GM04504 (cell line): ENCODE measurements at places on chromosomes 5 and 9.

DNA sequence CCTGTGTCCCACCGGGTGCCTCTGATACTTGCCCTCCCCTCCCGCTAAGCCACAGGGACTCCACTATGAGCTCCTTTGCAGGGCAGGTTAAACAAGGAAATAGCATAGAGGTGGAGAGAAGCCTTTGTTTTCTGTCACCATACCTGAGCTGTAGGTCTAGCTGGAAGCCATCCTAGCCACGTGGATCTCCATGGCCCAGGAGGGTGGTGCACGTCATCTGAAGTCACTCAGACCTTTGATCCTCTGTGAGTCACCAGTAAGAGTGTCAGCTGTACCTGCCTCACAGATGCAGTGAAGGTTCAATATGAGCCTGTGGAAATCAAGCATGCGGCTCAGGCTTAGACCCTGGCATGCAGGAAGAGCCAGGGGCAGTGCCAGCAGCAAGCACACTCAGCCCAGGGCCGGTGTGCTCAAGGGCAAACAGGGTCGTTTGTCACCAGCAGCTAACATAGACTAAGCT lies 55.1 kb downstream of the ASS1 start:
- no peak for DNase-seq

DNA sequence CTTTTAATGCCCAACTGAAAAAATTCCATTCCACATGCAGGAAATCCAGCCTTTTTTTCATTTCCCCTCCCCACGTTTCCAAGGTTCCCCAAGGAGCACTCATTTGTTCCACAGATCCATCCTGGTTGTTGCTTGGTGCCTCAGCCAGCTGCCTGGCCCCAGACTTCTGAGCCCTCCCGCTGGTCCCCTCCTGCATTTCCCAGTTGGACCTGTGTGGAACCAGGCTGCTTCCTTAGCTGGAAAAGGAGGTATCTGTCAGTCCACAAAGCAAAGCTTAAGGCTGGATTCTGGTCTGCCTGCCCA lies 44.8 kb downstream of the ANGPTL2 start:
- DNase-seq: no peak

DNA sequence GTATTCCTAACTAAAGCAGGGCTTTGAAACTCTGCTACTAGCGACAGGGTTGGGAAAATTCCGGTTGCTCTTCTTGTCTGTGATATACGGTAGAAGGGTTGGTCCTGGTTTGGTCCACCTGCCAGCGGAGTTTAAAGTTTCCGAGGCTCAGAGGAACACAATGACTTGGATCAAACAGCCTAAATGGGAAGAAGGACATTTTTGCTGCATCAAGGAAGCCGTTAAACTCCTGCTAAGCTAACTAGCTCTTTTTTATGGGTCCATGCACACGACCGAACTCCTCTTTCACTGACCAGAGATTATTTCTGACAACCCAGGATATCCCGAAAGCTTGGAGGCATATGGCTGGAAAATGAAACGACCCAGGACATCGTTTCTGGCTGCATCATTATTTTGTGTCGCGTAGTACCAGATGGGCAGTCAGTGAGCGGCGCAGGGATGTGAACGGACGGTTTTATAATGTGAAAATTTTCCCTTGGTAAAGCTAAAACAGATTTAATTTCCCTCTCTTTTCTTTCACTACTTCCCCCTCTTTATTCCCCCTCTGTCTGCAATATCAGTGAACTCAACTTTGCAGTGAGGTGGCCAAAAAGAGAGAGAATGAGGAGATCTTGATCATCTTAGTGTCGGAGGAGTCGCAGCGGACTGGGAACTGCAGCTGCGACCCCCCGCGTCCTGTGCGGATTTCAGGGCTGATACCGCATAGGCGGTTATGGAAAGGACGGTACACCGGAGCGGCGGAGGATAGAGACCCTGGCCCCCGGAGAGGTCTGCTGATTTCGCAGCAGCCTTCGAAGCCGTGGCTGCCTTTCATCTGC lies at the start of gene LURAP1L:
TSS of gene LURAP1L (plus strand) at position 160 of the 818 bp plus-strand sequence. CDS start 696 bp downstream, outside the sequence.
- peak; percentile 68 for DNase-seq

- no peak for DNase-seq
Measured at GRCh38 chr5:98750693-98751092, 22.8 kb upstream of the RGMB start.

DNA sequence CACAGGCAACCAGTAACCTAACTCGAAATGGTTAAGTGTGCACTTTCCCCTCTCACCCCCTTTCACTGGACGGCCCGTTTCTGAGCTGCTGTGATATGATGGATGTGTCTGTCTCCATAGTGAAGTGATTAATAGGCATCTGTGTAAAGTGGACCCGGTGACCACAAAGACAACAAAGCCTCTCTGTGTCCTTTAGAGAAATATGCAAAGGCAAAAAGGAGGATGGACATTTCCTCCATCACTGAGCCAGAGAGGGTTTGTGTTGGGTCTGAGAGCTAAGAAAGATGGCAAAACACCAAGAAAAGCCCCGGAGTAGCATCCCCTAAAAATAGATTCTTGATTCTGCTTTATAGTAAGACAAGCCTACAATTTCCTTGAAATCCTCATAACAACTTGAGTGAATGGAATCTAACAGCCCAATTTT lies 120.6 kb downstream of the SEMA6A start:
- DNase-seq: no peak

- DNase-seq: no peak
Measured at GRCh38 chr5:139468421-139468931, 2.3 kb upstream of the SMIM33 start.

- DNase-seq: no peak
Measured at GRCh38 chr9:68739621-68740174, 34.7 kb downstream of the PIP5K1B start.

DNA sequence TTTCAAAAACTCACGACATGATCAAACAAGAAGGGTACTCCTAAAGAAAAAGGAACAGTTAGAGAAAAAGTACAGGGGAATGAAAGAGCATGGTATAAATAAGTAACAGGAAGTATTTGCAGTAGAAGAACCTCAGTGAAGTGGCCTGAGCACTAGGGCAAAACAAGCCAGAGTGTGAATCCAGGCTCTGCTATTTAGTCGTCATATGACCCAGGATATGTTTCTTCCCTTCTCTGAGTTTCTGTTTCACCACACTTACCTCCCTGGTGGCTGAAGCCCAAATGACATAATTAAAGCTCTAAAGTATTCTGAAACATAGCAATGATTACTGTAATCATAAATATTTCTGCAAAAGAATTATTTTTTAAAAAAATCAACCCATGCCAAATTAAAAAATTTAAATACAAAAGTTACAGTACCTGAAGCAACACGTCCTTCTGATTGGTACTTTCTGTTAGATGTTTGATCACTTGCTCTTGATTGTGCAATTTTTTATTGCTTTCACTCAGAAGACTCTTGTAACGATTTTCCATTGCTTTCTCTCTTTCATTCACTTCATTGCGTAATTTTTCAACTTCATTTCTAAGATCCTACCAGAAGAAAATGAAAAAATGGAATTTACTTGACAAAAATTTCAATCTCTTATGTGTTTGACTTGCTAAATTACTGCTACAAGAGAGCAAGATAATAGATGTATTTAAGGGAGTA lies 88.9 kb downstream of the CDK5RAP2 start:
- peak; percentile 11 for DNase-seq

DNA sequence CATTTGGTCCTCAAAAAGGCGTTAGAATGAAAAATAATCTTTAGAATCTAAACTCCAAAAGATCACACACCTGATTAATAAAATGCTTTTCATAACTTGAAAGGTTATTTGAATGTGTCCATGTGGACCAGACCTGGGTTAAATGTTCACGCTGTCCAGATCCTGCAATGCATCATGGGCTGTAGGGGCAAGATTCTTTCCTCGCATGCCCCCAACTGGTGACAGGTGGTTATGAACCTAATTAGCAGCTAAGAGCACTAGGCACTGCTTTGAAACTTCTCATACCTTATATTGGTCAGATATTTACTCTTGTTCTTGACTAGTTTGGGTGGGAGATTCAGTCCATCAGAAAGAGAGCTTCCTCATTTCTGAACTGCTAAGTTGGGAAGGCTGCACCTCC lies 19.3 kb upstream of the PIP5K1B start:
- DNase-seq: no peak

DNA sequence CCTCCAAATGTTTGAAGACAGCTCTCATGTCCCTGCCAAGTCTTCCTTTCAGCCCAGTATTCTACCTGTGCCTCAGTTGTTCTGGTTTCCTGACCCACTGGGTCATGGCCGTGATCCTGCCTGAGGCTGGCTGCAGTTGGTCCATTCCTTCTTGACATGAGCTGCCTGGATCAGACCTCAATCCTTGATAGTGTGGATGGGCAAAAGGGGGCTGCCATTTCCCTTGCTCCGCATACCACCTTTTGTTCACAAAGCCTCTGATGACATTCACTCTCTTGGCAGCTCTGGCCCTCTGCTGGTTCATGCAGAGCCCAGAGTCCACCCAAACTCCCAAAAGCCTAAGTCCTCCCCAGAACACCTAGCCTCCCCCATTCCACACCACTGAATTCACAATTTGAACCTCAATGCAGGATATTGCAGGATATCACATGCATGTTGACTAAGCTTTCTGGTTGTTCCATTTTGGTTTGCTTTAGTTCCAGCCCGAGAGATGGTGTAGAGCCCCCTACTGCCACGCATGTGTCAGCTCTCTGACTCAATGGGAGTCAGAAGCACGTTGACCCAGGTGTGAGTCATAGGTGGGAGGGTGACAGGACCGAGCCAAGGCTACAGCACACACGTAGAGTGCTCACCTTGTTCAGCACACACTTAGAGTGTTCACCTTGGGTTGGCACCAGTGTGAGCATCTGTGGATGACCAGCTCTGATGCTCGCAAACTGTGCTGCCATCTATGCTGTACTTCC lies 137.2 kb downstream of the MTX3 start:
- no peak for DNase-seq

DNA sequence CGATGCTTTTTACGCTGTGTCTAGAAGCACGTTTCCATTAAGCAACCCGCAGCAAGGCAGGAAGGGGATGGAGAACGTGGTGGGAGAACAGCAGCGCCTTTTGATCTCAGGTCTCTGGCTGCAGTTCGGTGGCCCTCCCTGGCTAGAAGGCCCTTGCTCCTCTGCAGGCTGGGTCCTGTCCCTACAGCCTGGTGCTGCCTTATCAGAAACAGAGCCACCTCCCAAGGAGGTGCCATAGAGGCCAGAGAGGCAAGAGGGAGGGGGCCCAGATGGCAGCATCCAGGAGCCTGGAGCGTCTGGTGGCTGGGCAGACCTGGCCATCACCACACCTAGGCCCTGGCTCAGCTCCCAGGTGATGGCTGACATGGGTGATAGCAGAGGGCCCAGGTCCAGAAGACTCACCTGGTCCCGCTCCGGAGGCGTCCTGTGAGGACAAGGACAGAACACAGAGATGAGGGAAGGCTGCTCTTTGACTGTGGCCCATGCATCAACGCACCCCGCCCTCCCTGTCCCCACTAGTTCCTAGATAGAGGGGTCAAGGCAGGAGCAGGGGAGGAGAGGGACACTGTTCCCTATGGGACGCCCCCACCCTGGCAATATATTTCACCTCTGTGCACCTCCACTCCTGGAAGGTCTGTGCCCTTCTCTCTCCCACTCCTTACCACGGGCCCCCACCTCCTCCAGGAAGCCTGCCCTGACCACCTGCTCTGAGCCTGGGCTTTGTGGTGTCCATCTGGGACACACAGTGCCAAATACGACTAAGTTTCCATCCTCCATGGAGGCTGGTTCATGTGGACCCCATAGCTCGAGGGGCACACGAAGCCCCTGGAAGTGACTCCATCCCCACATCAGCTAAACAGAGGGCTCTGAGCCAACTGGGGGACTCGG lies 41.6 kb upstream of the SARDH start:
- no peak for DNase-seq

- no peak for DNase-seq
Measured at GRCh38 chr5:138927979-138928378, 52.8 kb upstream of the LRRTM2 start.

- no peak for DNase-seq
Measured at GRCh38 chr9:89544279-89544661, 46.4 kb upstream of the SEMA4D start.

DNA sequence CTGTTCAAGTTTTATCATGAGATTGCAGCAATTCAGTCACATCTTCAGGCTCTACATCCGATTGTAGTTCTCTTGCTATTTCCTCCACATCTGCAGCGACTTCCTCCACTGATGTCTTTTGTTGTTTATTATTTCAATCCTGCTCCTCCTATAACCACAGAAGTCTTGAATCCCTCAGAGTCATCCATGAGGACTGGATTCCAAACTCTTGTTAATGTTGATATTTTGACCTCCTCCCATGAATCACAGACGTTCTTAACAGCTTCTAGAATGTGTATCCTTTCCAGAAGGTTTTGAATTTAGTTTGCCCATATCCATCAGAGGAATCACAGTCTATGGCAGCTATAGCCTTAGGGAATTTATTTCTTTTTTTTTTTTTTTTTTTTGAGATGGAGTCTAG lies 3.6 kb downstream of the FBXO38 start:
- DNase-seq: peak; percentile 39

GRCh38 chr5:120400356-120400755 lies 63.7 kb upstream of the PRR16 start:
- DNase-seq: no peak

- no peak for DNase-seq
Measured at GRCh38 chr5:1104327-1105006, 7.4 kb downstream of the SLC12A7 start.

- DNase-seq: no peak
Measured at GRCh38 chr5:58571501-58571900, 11.4 kb upstream of the RAB3C start.

DNA sequence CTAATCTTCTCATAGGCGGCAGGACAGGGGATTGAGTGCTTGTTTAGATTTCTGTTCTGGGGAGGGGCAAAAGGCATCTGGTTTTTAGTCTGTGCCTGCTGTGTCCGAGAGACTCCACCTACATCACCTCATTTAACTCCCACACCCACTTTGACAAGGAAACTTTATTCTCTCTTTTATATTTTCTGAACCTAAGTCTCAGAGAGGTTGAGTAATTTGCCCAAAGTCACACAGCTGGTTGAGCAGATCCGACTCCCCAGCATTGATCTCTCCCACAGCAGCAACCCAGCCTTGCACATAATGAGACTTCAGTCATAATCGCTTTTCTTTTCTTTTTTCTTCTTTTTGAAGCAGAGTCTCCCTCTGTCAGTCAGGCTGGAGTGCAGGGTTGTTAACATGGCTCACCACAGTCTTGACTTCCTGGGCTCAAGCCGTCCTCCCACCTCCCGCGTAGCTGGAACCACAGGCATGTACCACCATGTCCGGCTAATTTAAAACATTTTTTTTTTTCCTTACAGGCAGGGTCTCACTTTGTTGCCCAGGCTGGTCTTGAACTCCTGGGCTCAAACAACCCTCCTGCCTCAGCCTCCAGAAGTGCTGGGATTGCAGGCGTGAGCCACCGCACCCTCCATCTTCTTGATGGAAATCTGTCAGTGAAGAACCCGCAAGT lies 36.5 kb upstream of the ANKRD33B start:
- no peak for DNase-seq

DNA sequence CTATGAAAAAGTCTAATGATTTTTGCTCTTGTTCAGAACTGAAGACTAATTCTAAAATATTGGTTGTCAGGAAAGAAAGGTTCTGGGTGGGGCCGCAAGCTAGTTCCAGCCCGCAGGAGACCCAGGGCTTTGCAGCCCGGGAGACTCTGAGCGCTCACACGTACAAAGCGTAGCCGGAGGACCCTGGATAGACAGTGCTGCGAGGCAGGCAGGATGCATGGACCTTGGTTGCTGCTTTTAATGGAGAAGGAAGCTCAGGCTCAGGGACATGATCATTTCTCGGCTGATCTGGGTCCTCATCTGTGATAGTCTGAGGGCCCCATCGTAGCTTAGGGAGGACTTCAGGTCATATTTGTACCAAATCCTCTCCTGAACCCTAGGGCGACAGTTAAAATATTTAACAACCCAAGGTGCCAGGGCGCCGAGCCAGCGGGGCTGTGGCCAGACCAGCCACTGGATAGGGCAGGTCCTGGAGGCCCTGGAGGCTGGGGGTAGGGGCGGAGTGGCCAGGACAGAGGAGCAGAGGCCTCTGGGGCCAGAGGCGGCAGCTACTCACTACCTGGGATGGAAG lies 70.1 kb upstream of the UNC5A start:
- DNase-seq: no peak

GRCh38 chr5:176527246-176528222 lies 9.7 kb downstream of the RNF44 start:
- no peak for DNase-seq
